ENCODE measurements at places on chromosomes 7 and 10.

- no peak overlapping the region for H3K4me3 ChIP-seq
- H3K36me3 ChIP-seq, result no peaks in the 10 kb centered on the region
- peak overlapping the region; percentile 88 for H3K27ac ChIP-seq
Observed at GRCh38 chr10:121324678-121325213, 273.5 kb downstream of the FGFR2 start.

GRCh38 chr7:15764851-15765382 is 78.4 kb upstream of the MEOX2 start:
- no peaks in the 10 kb centered on the region for H3K36me3 ChIP-seq
- H3K27me3 ChIP-seq, result no peaks in the 10 kb centered on the region
- H3K4me3 ChIP-seq, result no peak overlapping the region
- peaks cover 9% of the 10 kb centered on the region for H3K4me1 ChIP-seq

- H3K36me3 ChIP-seq, result peaks cover 32% of the 10 kb centered on the region
- H3K4me1 ChIP-seq, result no peaks in the 10 kb centered on the region
- no peak for DNase-seq
Observed at GRCh38 chr7:134966691-134967090, 19.6 kb upstream of the AGBL3 start.

- peaks cover 24% of the 10 kb centered on the region for H3K27me3 ChIP-seq
- no peak overlapping the region for H3K4me3 ChIP-seq
- H3K4me1 ChIP-seq, result no peaks in the 10 kb centered on the region
- DNase-seq, result no peak
Observed at GRCh38 chr10:49362596-49363260, 33.2 kb downstream of the DRGX start.

GRCh38 chr10:113095419-113096127 is 145.5 kb downstream of the TCF7L2 start:
- peaks cover 41% of the 10 kb centered on the region for H3K4me1 ChIP-seq
- peaks cover 38% of the 10 kb centered on the region for H3K36me3 ChIP-seq
- H3K4me3 ChIP-seq, result no peak overlapping the region
- H3K27ac ChIP-seq, result peak overlapping the region; percentile 89
- H3K27me3 ChIP-seq, result no peaks in the 10 kb centered on the region

- DNase-seq, result no peak
- peaks cover 8% of the 10 kb centered on the region for H3K36me3 ChIP-seq
- no peak overlapping the region for H3K4me3 ChIP-seq
- H3K4me1 ChIP-seq, result no peaks in the 10 kb centered on the region
- no peaks in the 10 kb centered on the region for H3K27me3 ChIP-seq
- H3K27ac ChIP-seq, result peak overlapping the region; percentile 81
Observed at GRCh38 chr10:792083-792791, 102.8 kb upstream of the DIP2C start.

DNA sequence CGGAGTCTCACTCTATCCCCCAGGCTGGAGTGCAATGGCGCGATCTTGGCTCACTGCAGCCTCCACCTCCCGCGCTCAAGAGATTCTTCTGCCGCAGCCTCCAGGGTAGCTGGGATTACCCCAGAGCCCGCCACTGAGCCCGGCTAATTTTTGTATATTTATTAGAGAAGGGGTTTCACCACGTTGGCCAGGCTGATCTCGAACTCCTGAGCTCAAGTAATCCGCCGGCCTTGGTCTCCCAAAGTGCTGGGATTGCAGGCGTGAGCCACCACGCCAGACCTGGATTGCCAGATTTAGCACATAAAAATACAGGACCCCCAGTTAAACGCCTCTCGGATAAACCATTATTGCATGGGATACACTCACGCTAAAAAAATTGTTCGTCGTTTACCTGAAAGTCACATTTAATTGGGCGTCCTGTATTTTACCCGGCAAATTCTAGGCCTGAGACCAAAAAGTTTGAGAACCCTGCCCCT is 375 bp upstream of the GATAD1 start:
- peaks cover 5% of the 10 kb centered on the region for H3K4me1 ChIP-seq
- DNase-seq, result no peak
- H3K4me3 ChIP-seq, result peak overlapping the region; percentile 88
- peak overlapping the region; percentile 83 for H3K27ac ChIP-seq
- peaks cover 8% of the 10 kb centered on the region for H3K36me3 ChIP-seq

DNA sequence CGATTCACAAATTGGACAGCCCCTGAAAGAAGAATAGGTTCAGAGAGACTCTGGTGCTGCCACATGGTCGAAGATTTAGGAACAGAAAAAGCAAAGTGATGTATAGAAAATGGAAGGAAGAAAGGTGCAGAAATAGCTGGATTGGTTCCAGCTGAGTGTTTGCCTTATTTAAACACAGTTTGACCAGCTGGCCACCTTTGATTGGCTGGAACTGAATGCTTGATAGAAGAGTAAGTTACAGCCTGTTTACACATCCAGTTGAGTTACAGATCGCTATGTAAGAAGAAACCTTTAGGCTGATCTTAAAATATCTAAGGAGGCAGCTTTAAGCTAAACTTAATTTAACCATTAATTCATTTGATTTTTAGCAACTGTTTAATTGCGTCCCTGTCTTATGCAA is 40.3 kb upstream of the KAT6B start:
- DNase-seq, result no peak
- H3K4me3 ChIP-seq, result no peak overlapping the region
- H3K27me3 ChIP-seq, result no peaks in the 10 kb centered on the region
- peaks cover 6% of the 10 kb centered on the region for H3K4me1 ChIP-seq

DNA sequence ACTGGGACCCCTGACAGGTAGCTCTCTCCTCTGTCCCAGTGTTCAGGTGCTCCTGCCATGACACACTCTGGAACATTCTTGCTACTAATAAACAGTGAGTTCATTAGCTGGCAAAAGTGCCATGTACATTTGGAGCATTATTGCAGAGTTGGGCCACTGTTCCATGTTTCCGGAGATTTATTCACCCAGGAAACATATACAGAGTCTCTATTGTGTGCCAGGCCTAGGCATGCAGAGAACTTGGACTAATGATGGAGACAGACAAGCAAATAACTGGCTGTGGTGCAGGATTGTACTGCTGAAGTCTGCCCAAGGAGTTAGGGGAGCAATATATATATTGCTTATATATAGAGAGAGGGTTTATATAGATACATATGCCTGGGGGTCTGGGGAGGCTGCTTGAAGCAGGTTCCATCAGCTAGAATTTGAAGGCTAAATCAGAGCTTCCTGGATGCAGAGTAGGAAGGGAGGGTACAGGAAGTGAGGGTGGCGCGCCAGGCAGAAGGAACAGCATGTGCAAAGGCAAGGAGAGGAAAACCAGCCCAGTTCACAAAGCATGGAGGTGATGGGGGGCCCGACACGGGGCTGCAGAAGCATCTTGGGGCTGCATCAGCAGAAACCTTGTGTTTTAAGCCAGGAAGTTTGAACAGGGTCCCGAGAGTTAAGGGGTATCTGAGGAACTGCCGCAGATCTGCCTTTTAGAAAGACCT is 22.7 kb upstream of the EEPD1 start:
- no peak overlapping the region for H3K27ac ChIP-seq
- no peaks in the 10 kb centered on the region for H3K27me3 ChIP-seq
- no peaks in the 10 kb centered on the region for H3K36me3 ChIP-seq
- H3K4me1 ChIP-seq, result peaks cover 11% of the 10 kb centered on the region
- no peak overlapping the region for H3K4me3 ChIP-seq
- no peak for DNase-seq
